Frontal cortex (tissue), 4 donors: ENCODE measurements at places on chromosomes 5 and 9. TPM values are rescaled to one million over a fixed set of nuclear protein-coding genes. Genes with fewer than 3 reads are reported as not detected.

ZDHHC11B gene
- 4.5 TPM for total RNA-seq

IRX1 gene
- 0.41 TPM for total RNA-seq

EPB41L4B gene
- 2.9 TPM for total RNA-seq

RLN2 gene
- total RNA-seq, result not detected

DDX4 gene
- 0.82 TPM for total RNA-seq

GIN1 gene
- 16.3 TPM for total RNA-seq

RMI1 gene
- total RNA-seq, result 12.6 TPM

GRM6 gene
- under 0.01 TPM for total RNA-seq

PCDH12 gene
- 2.4 TPM for total RNA-seq

SV2C gene
- total RNA-seq, result 2.9 TPM

SOX30 gene
- total RNA-seq, result under 0.01 TPM

GBA2 gene
- 48.9 TPM for total RNA-seq

TMOD1 gene
- total RNA-seq, result 20.0 TPM

PTGS1 gene
- 0.41 TPM for total RNA-seq

KIF12 gene
- 0.82 TPM for total RNA-seq

OCLN gene
- total RNA-seq, result 3.7 TPM

ADAMTS19 gene
- total RNA-seq, result 6.5 TPM

ISL1 gene
- total RNA-seq, result 2.4 TPM

ZNF367 gene
- total RNA-seq, result 4.1 TPM

C5 gene
- 7.7 TPM for total RNA-seq

SOHLH1 gene
- not detected for total RNA-seq

MEF2C gene
- total RNA-seq, result 1,165 TPM

GRIN1 gene
- 29.8 TPM for total RNA-seq

MLANA gene
- total RNA-seq, result not detected

STC2 gene
- 0.82 TPM for total RNA-seq

FAM153A gene
- total RNA-seq, result 2.4 TPM

AK1 gene
- 25.7 TPM for total RNA-seq

PCDHB6 gene
- 3.3 TPM for total RNA-seq

C5orf58 gene
- total RNA-seq, result not detected

PHF24 gene
- 19.2 TPM for total RNA-seq

STING1 gene
- 3.3 TPM for total RNA-seq

KCNV2 gene
- total RNA-seq, result not detected

CFAP90 gene
- 4.5 TPM for total RNA-seq
